H9 (cell line): ENCODE measurements at places on chromosomes 13 and 19.

DNA sequence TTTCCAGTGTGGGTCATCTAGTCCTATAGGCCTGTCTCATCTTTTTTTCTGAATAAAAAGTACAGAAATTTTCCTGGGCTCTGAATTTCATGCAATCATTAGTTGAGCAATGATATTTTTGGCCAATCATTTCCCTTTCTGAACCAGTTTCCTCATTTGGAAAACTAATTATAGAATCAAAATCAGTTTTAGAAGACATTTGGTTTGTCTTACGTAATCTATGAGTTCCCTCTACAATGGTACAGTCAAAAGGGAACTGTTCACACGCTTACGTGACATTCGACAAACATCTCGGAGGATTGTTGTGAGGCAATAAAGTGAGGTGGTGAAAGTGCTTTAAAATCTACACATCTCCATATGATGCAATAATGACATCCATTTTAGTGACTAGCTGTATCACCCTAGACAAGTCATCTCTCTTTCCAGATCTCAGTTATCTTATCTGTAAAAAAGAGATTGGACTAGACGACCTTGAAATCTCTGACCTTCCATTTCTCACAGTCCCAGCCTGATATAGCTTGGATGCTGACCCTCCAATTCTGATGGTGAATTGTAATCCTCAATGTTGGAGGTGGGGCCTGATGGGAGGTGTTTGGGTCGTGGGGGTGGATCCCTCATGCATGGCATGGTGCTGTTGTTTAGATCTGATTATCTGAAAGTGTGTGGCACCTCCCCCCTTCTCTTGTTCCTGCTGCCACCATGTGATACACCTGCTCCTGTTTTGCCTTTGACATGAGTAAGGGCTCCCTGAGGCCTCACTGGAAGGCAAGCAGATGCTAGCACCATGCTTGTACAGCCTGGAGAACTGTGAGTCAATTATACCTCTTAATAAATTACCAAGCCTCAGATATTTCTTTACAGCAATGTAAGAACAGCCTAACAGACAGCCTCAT is 26.7 kb downstream of the FLT1 start:
- no peak for DNase-seq

- DNase-seq = peak; percentile 90
Measured at GRCh38 chr19:40413291-40413845, at the start of gene PRX. TSS of gene PRX (minus strand) at chr19:40413378. CDS start at chr19:40407932, 5,446 bp downstream.

- no peak for DNase-seq
Measured at GRCh38 chr19:15438577-15438976, 11.2 kb downstream of the WIZ start.

GRCh38 chr19:48295458-48295857 is 25.6 kb downstream of the ZNF114 start:
- no peak for DNase-seq

GRCh38 chr19:50719566-50719965 is at the start of gene SHANK1:
TSS of gene SHANK1 (minus strand) at chr19:50719802. CDS start at chr19:50716919, 2,883 bp downstream.
- peak; percentile 74 for DNase-seq

- DNase-seq = no peak
Measured at GRCh38 chr19:28014615-28015405, 1198.1 kb downstream of the UQCRFS1 start.

GRCh38 chr13:72651144-72651543 is 76.3 kb downstream of the MZT1 start:
- no peak for DNase-seq

DNA sequence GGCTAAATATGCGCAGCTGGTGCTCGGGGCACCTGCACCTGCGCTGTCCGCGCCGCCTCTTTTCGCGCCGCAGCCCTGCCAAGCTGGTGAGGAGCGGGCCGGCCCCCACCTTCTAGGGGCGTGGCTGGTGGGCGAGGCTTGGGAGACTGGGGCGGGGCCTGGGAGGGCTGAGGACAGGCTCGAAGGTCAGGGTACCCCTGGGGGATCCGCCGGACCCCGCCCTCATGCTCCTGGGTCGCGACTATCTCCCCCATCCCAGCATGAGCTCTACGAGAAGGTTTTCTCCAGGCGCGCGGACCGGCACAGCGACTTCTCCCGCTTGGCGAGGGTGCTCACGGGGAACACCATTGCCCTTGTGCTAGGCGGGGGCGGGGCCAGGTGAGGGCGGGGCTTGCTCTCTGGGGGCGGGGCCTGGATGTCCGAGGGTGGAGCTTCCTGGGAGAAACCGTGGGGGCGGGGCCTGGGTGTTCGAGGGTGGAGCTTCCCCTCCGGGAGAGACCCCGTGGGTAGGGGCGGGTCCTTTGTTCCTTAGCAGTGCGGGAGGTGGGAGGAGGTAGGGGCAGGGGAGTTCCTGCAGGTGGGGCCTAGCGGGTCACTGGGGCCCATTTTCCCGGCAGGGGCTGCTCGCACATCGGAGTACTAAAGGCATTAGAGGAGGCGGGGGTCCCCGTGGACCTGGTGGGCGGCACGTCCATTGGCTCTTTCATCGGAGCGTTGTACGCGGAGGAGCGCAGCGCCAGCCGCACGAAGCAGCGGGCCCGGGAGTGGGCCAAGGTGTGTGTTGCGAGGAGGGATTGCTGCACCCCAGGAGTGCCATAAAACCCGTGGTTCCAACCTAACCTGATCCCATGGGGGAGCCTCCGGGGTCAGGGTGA is 19.7 kb downstream of the PNPLA6 start:
- DNase-seq = peak; percentile 90

GRCh38 chr19:10555610-10555973 is 10.2 kb downstream of the KRI1 start:
- DNase-seq = no peak

DNA sequence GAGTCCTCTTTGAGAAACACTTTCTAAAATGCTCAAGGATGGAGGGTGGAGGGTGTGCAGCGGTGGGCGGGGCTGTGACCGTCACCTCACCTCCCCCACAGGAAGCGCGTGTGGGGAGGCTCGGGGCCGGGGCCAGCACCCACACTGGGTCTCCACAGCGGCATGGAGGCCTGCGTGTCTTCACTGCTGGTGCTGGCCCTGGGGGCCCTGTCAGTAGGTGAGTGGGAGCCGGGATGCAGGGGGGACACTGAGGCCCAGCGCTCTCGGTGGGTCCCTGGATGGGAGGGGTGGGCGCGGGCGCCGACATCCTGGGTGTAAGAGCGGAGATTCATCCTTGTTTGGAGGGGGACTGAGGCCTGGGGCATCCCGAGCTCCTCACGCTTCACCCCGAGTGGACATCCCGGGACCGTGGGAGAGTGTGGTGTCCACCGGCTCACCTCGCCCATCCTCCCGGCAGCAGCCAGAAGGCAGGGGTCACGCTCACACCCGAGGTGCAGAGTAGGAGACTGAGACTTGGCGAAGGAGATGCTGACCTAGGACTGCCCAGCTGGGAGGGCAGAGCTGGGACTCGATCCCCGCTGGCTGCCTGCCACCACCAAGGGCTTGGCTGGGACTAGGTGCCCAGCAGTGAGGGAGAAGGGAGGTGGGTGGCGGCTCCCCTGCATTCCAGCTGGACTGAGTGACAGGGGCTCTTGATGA is at the start of gene GZMM:
Gene GZMM, plus strand, starts transcription at position 144 of the 699 bp plus-strand sequence. Its CDS starts 19 bp downstream, at position 163.
- peak; percentile 23 for DNase-seq

DNA sequence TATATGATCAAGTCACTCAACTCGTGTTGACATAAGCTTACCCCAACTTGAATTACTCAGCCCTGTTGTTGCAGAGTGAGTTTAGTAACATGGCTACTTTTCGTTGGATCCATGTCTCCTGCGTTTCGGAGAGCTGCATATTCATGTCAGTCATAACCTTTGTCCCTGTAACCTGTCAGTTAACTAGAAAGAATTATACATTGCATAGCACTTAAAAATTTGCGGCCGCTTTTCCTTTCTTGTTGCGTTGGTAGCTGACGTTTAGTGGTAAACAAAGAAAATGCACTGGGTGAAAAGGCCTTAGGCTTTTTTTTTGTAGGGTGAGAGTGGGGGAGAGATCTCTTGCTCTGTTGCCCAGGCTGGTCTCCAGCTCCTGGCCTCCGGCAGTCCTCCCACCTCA is 14.2 kb downstream of the ZNF507 start:
- no peak for DNase-seq

DNA sequence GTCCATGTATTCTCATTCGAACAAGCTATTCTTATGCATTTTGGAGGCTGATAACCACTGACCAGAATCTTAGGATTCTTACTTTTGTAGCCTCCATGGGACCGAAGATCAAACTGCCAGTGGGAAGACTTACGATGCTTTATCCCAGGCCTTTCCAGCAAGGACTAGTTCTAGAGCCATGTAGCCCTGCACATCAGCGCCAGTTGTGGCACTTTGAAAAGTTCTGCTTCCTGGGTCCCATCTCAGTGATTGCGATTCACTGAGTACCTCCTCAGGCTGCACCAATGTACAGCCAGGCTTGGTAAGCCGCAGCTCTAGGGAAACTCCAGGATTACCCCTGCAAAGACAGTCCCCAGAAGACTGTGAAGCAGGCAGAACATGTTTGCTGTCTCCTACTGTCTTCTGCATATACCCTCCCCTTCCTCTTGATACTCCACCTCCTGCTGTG is 18.9 kb upstream of the ENOX1 start:
- DNase-seq = no peak

DNA sequence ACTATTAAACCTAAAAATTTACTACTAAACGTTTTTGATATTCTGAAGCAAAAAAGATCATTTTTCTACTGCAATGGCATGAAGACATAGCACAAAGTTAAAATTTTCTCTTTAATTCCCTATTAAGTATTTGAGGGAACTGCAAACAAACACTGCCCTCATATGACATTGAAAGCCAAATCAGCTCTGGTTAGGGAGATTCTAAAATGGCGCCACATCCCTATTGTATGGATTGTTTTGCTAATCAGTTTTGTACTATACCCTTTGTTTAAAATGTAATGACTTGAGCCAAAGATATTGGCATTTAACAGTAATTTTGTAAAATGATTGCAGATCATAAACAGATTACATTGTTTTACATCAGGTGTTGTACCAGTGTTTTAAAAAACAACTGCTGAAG is 65.8 kb downstream of the FLT1 start:
- DNase-seq = no peak

- peak; percentile 94 for DNase-seq
Measured at GRCh38 chr19:13150187-13150930, at the start of the genes IER2 and STX10. TSS of gene IER2 (plus strand) at chr19:13150411. CDS start at chr19:13153187, 2,776 bp downstream. TSS of gene STX10 (minus strand) at chr19:13150375. CDS start at chr19:13150173, 202 bp downstream.

DNA sequence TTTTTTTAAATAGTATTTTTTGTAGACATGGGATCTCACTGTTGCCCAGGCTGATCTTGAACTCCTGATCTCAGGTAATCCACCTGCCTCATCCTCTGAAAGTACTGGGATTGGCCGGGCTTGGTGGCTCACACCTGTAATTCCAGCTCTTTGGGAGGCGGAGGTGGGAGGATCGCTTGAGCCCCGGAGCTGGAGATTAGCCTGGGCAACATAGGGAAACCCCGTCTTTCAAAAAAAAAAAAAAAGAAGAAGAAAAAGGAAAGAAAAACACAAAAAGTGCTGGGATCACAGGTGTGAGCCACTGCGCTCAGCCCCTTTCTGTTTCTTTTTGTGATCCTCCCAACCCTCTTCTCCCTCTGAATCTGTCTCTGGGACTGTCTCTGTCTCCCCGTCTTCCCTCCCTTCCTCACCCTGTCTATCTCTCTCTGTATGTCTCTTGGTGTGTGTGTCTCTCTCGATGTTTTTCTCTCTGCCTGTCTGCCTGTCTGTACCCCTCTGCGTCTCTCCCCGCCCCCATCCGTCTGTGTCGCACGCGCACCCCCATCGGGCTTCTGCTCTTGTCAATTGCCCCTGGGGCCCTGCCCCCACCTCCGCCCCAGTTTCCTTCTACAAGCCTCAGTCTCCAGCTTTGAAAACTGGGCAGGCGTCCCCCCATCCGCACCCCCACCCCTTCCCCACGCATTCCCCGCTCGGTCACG is 540 bp upstream of the ZFP36 start:
- DNase-seq = peak; percentile 80

- no peak for DNase-seq
Measured at GRCh38 chr13:110580800-110581199, 19.3 kb upstream of the RAB20 start.

DNA sequence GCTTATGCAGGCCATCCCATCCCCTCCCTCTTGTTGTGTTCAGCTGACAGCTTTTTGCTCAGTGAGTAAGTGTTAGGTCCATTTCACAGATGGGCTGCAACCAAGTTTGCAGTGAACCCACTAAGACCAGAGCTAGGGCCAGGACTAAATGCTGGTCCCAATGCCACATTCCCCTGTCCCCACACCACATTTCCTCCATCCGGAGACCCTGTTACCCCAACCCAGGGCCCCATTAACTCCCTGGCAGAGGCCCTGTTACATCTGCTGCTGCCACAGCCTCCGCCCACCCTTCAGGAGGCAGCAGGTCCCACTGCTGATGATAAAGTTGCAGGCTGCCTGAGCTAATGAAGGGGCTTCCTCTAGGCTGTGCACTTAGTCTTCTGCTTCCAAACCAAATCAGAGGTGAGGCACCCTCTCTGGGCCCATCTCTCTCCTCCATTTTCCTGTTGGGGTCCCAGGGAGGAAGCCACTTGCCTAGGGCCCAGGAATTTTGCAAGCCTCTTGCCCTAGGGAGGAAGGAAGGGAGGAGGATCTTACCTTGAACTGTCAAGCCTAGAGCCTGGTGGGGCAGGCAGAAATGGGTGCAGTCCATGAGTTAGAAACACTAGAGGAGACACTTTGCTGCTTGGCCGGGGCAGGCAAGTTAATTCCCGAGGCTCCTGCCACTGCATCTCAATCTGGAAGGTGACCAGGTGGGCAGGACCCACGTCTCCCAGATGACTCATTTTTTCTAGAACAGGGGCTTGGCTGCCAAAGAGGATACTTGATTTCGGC is 3.4 kb upstream of the USF2 start:
- peak; percentile 22 for DNase-seq

DNA sequence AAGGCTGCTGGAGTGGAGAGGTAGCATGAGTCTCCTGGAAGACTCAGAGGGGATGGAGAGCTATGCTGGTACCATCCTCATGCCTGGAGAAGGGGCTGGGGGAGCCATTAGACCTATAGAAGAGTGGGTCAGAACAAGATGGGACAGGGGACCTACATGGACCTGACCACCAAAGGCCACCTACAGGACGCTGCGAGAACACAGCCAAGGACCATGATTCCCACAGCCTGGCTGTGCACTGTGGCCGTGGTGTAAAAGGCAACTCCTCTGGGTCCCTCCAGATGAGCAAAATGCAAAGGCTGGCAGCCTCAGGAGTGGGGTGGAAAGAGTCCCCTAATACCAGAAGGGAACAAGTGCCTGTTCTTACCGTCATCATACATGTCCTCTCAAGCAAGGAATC is 216.2 kb downstream of the SLC7A1 start:
- no peak for DNase-seq

- DNase-seq = no peak
Measured at GRCh38 chr19:48705431-48705830, 9.7 kb downstream of the FUT2 start.

- DNase-seq = no peak
Measured at GRCh38 chr13:95188128-95188527, 113.1 kb downstream of the ABCC4 start.

GRCh38 chr13:72808917-72809500 is 27.1 kb downstream of the PIBF1 start:
- DNase-seq = no peak

GRCh38 chr19:41421314-41421713 is 5.9 kb downstream of the B3GNT8 start:
- no peak for DNase-seq

- DNase-seq = peak; percentile 71
Measured at GRCh38 chr19:2613507-2614295, 88.8 kb downstream of the GNG7 start.
